ENCODE measurements at places on chromosomes 4 and X.

GRCh38 chrX:97401154-97401553, 517.4 kb downstream of the RPA4 start:
- peak; percentile 51 for DNase-seq

DNA sequence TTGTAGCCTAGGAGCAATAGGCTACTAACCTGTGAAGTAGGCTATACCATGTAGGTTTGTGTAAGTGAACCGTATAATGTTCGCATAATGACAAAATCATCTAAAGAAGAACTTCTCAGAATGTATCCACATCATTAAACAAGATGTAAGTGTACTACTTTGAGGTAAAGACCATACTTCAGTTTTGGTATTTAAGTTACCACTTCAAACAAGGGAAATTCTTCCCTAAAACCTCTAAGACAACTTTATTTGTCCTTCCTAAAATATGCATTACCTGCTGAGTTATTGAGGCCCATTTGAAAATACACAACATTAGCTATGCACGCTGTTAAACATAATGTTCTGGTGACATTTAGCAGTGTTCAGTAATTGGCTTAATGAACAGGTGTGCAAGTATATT, 182.7 kb downstream of the RPA4 start:
- no peak for DNase-seq

- DNase-seq, result no peak
Observed at GRCh38 chr4:128715616-128716015, 93.9 kb upstream of the JADE1 start.

GRCh38 chrX:24703185-24703494, 9.4 kb downstream of the POLA1 start:
- no peak for DNase-seq

- no peak for DNase-seq
Observed at GRCh38 chr4:5789141-5789540, 78.1 kb downstream of the EVC start.

GRCh38 chrX:152307936-152308335, 143.2 kb downstream of the GABRA3 start:
- no peak for DNase-seq

DNA sequence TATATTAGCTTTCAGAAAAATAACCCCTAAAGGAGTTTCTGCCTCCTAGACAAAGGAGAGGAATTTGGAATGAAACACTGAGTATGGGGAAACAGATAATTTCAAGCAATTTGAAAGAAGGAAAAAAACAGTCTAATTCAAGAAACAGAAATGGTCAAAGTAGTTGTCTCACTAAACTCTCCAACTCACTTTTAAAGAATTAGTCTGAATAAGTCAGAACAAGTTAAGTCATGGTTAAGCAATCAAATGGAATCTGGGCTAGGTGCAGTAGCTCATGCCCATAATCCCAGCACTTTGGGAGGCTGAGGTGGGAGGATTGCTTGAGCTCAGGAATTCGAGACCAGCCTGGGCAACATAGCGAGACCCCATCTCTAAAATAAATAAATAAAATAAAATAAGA, 95.7 kb upstream of the GRIA3 start:
- DNase-seq, result no peak

GRCh38 chr4:118740869-118741268, 55.7 kb downstream of the METTL14 start:
- no peak for DNase-seq

DNA sequence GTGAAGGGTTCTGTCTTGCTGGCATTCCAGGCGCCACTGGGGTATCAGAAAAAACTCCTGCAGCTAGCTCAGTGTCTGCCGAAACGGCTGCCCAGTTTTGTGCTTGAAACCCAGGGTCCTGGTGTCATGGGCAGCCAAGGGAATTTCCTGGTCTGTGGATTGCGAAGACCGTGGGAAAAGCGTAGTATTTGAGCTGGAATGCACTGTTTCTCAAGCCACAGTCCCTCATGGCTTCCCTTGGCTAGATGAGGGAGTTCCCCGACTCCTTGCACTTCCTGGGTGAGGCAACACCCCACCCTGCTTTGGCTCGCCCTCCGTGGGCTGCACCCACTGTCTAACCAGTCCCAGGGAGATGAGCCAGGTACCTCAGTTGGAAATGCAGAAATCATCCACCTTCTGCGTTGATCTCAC, 40.1 kb downstream of the NOP14 start:
- no peak for DNase-seq

GRCh38 chr4:99653916-99654315, 3.7 kb downstream of the C4orf54 start:
- DNase-seq, result no peak

DNA sequence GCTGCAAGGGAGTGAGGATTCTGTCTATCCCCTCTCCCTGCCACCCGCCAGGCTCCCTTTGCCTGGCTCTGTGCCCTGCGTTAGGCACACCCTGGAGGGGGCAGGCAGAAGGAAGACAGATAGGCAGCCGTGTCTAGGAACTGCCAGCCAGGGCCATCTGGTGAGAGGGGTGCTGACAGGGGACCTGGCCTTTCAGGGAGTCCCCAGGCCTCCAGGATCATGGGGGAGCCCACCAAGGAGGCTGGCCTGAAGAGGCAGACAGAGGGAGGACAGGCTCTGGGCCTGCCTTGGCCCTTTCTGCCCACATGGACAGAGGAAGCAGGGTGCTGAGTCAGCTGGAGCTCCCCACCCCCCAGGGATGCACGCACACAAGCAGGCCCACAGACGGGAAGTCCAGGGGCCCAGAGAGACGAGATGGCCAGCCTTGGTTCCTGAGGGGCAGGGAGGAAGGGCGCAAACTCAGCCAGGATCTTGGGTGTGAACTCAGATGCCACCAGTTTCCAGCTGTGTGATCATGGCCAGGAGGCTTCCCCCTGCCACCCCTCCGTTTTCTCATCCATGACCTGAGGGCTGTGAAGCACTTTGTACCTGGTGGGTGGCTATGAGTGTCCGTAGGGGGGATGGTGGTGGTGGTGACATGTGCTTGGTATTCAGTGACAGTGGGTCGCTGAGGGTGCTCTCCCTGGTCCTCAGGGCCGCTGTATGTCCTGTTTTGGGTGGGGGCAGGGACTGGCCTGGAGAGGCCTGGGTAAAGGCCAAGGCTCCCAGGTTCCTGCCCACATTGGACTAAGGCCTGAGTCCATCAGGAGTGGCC, 1.8 kb downstream of the SH3BP2 start:
- DNase-seq, result peak; percentile 13

DNA sequence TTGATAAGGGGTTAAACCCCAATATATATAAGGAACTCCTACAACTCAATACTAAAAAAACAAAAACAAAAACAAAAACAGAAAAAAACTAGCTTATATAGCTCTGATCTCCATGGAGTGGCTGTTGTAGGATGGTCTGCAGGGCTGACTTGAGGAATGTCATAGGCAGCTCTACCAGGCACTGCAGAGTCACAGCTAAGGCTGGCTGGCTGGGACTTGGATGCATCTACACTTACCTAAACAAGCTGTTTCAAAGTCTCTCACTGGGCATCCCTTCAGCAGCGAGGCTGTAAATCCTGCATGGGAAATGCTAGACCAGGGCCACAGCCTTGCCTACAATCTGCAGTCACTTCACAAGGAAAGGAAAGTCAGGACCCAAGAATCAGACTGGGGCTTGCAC, 61.3 kb downstream of the HOPX start:
- DNase-seq, result no peak

DNA sequence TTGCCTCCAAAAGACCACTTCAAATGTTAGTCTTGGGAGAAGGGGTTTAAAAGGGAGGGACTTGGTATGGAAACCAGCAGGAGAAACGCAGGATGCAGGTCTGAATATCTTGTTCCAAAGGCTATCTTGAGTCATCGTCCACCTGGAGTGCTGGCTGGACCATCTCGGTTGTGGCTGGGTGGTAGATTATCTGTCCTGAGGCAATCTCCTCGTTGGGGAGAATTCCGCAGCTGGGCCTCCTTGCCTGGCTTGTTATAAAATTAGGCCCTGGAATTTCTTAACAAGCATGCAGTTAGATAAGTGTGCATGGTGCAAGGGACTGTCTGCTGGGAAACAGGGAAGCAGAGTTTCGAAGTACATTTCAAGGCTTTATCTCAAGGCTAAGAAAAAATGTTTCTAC, 2045.7 kb upstream of the TENM3 start:
- no peak for DNase-seq

DNA sequence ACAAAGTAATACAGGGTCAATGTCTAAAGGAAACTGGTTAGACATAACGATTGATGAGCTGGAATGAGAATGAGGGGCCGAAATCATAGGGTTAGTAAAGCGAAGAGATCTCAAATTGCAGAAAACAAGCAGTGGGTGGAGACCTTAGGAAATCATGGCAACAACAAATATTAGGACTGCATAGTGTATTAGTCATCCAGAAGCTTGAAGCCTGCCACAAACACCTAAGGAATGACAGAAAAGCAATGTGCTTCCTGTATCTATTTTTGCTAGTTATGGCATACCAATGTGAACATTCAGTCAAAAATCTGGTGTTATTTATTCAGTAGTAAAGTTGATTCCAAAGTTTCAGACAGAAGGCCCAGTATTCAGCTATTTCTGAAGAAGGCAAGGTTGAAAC, 410.9 kb upstream of the CT83 start:
- no peak for DNase-seq

DNA sequence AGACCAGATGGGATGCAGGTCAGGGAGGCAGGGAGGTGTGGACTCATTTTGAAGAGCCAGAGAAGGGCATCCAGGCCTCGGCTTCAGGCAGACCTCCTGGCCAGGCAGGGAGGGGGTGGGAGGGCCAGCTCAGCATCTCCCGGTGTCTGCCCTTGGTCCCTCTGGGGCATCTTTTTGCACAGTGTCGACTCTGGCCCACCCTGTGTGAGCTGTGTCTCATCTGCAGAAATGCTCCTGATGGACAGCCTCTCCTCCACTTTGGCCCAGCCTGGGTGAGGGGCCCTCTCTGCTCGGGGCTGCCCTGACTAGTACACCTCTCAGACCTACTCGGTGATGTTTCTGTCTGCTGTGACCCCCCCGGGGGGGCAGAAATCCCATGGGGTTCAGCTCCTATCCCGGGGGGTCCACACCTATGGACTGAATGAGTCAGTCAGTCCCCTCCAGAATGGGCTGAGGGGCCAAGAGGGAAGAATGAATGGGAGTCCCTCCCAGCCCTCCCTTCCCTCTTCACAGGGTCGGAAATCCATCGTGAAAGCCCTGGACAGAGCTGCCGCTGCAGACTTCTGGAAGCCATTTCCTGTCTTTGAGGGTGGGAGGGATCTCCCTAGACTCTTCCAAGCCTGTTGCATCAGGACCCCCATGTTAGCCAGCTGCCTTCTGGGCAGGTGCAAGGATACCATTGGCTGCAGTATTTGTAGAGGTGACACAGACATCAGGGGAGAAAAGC, 196.7 kb upstream of the PSAPL1 start:
- no peak for DNase-seq

DNA sequence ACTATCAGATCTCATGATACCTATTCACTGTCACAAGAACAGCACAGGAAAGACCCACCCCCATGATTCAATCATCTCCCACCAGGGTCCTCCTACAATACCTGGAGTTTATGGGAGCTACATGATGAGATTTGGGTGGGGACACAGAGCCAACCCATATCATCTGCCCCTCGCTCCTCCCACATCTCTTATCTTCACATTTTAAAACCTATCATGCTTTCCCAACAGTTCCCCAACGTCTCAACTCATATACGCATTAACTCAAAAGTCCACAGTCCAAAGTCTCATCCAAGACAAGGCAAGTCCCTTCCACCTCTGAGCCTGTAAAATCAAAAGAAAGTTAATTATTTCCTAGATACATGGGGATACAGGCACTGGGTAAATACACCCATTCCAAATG, 1185.2 kb downstream of the PCDH7 start:
- no peak for DNase-seq

DNA sequence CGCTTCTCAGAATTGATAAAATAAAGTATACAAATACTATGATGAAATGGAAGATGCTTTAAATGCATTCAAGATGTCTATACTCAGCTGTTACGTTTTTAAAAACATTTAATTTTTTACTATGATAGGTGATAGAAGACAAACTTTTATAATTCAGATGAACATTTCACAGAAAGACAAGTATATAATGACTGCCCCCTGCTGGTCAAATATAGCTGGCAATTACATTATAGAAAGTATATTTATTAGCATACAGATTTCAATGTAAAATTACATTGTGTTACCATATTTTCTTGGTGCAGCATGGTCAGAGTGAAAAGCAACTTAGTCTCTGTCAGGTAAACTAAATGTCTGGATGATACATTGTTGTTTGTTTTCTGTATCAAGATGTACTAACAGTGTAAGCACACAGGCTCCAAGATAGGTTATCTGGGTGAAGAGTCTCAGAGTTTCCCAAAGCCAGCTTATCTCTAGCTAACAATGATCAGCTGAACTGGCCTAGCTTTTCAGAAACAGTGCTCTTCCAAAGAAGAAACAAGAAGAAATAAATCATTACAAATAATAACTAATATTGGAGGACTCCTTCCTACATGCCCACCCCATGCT, 54.1 kb downstream of the SRPX start:
- no peak for DNase-seq

GRCh38 chrX:85516131-85516530, 136.7 kb upstream of the POF1B start:
- DNase-seq, result no peak

- DNase-seq, result no peak
Observed at GRCh38 chr4:2595436-2595835, 59.0 kb downstream of the FAM193A start.

- DNase-seq, result no peak
Observed at GRCh38 chr4:146121757-146122156, 53.8 kb upstream of the LSM6 start.

- peak; percentile 32 for DNase-seq
Observed at GRCh38 chrX:39196192-39197102, 395.2 kb downstream of the MID1IP1 start.

DNA sequence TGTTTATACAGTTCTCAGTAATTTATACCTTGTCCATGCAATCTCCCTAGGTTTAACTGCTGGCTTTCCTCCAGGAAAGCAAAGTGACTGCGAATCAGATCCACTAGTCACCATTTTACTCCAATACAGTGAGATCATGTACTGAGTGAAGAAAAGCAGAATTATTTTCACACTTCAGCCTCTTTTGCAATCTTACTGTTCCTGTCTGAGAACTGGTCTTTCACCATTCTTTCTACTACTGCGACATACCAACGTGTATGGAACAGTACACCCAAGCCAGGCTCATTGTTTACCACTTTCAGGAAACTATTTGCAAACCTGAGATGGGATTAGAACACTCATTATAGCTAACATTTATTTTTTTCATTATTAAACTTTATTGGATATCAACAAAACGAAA, 8.0 kb upstream of the MSL3 start:
- DNase-seq, result no peak

- DNase-seq, result no peak
Observed at GRCh38 chrX:18549643-18550042, 122.3 kb downstream of the RS1 start.

GRCh38 chr4:3207531-3208037, 41.4 kb upstream of the MSANTD1 start:
- DNase-seq, result no peak

DNA sequence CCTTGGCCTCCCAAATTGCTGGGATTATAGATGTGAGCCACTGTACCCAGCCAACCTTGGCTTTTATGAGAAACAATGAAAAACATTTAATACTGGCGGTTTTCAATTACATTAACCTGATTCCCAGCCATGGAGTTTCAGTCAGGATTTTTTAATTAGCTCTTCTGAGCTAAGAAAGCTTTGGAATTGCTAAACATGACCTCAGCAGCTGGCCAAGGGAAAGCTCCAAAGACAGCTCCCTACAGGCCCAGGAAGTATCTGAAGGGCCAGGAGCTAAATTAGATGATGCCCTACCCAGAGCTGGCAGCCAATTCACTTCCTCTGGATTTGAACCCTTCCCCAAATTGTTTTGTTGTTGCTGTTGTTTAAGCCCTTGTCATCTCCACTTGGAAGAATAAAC, 26.5 kb upstream of the FUNDC1 start:
- no peak for DNase-seq

- DNase-seq, result no peak
Observed at GRCh38 chrX:15165832-15166231, 104.1 kb downstream of the ASB9 start.

All from GM06990 (cell line).